ENCODE measurements at places on chromosomes 12 and 14.
A peak's percentile ranks its signal among the peaks of the same experiment; 100 is the strongest.

- DNase-seq, result no peak
Observed at GRCh38 chr12:68237078-68237477, 11.5 kb upstream of the IL26 start.

GRCh38 chr12:30106204-30106965, 322.6 kb upstream of the TMTC1 start:
- no peak for DNase-seq

DNA sequence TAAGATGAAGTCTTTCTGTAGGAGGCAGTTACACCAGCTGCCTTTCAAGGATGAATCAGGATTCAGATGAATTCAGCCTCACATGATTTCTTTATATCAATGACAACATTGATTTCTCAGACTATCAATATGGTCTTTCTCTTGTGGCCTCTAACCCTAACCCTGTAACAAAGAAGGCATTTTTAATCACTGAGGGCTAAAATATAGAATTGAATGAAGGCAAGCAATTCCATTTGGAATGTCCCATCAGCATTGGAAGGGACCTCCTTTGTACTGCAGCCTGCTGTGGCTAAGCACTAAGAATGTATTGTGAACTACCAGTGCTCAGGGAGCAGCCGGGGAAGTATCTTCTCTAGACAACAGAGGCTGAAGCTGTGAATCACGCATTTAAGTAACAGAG, 90.6 kb upstream of the FRMD6 start:
- no peak for DNase-seq

DNA sequence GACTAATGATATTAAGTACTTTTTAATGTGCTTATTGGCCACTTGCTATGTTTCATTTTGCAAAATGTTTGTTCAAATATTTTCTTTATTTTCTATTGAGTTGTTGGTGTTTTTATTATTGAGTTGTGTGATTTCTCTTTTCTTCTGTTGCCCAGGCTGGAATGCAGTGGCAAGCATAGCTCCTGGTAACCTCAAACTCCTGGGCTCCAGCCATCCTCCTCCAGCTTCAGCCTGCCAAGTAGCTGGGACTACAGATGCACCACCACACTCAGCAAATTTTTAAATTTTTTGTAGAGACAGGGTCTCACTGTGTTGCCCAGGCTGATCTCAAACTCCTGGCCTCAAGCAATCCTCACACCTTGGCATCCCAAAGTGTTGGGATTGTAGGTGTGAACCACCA, 199.2 kb downstream of the NOVA1 start:
- DNase-seq, result no peak

DNA sequence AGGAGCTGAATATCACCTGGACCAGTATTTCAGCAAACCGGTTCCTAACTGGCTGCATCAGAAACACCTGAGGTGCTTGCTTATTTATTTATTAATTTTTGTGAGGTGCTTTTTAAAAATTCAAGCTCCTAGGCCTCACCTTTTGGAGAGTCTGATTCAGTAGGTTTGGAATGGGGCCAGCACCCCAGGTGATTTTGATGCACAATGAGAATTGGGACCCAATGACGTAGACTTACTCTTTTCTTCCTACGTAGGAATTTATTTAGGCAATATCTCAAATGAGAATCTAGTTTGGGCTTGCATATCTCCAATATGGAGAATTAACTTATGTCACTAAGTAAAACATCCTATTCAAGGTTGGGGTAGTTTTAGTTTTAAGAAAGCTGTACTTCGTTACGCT, 7.3 kb downstream of the YEATS4 start:
- DNase-seq, result no peak

DNA sequence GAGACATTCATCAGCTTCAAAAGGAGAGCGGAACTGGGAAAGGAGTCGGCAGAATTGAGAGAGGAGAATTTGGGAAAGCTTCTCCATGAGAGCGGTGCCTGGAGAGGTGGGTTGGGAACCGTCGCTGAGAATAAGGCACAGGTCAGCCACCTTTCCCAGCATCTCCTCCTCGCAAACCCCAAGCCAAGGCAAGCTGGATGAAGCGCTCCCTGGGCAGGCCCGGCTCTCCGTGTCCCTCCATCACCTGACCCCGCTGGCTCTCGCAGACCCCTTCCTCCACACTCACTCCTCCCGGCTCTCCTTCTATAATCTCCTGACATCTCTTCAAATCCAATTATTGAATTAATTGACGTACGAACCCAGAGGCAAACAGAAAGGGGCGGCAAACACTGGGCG, 18.9 kb upstream of the ATP5MC2 start:
- DNase-seq, result no peak

DNA sequence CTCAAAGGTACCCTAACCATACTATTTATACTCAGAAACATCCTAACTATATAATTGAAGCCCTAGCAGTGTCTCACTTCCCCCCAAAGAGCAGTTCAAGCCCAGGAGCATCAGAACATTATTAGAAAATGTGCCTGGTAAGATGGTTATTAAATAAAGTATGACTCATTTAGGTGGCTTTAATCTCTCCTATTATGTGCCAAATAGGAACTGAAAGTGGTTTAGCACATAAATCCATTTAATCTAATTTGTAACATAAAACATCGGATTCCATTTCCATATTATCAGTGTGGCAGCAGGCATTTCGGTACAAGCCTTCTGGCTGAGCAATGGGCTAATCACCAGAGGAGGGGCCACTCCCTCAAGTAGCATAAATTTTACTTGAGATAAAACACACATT, 395.2 kb upstream of the TMTC1 start:
- DNase-seq, result no peak

- no peak for DNase-seq
Observed at GRCh38 chr14:104105071-104105821, 19.7 kb downstream of the ASPG start.

DNA sequence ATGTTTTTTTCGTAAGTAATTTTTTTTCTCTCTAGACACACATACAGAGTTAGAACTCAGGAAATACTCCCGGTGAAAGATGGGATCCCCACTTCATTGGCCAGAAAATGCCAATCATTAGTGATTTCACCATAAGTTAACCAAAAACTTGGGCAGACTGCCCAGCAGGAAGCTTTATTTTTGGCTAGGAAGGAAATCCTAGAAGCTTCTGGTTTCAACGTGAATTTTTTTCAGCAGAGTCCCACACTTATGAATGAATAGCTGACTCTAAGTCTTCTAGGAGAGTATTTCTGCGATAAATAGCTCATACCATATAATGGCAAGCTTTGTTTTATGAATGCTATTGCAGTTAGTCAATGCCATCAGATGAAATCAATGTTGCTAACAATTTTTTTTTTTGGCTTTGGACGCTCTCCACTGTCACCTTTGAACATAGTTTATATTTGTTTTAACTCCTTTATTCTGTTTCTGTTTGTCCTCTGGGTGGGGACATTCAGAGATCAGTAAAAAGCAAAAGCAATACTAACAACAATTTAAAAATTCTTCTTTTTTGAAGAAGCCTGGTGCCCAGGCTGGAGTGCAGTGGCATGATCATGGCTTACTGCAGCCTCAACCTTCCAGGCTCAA, 9.5 kb downstream of the PPP1CC start:
- peak; percentile 17 for DNase-seq

GRCh38 chr14:30874120-30874998, at the start of gene COCH:
COCH (plus strand) TSS chr14:30874559; CDS start chr14:30874939, 380 bp downstream.
- peak; percentile 52 for DNase-seq

DNA sequence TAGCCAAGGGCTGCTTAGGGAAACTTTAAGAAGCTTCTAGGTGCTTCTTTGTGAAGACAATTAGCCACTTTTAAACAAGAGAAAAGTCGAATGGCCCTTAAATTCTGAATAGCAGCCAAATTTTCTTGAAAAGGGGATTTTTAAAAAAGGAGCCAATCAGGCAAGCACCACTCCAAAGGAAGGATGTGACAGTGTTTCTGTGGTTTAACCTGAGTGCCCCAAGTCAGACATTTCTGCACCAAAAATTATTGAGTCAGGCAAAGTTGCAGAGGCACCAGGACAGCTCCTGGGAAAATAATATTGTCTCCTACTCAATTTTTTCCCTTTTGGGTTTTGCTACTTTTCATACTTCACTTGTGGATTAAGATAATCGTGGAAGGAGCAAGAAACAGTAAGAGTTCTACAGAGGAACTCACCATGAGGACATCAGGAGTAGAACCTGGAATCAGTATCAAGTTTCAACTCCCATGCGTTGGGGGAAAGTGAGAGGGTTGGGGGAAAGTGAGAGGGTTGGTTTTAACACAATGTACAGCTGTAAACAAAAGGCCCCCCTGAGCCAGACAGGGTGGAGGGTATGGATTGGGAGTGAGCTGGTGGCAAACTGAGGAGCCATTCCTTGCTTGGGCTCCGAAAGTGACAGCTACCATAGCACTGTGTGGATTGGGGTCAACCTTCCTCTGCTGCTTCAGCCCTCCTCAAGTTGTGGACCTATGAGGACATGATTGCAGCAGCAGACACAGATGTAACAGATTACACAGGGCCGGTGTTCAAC, 90.8 kb downstream of the SLC38A1 start:
- no peak for DNase-seq

DNA sequence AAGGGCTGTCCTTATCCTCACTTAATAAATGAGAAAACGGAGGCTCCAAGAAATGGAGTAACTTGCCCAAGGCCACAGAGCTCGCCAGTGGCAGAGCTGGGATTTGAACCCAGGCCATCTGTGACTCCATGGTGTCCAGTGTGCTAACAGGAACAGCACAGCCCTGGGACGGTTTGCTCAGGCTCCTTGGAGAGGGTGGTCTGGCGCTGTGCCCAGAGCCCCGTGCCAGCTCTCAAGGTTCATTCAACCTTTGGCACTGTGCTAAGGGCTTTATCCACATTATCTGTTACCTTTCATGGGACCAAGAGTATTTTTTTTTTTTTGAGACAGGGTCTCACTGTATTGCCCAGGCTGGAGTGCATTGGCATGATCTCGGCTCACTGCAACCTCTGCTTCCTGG, 8.1 kb downstream of the DAO start:
- no peak for DNase-seq

DNA sequence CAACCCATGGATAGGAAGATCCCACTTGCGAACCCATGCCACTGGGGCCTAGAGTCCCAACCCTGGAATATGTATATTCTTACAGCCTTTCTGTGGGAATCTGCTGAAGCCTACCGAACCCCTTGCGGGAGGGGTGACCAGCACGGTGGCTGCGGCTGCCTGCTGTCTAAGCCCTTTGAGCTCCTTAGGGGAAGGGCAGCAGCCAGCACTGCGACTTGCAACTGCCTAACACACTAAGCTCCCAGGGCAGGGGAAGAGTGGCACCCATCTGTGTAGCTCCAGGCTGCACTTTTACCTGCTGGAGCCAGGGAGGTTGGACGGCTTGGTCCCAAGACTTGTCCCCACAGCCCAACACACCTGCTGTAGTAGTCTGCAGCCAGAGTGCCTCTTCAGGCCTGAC, 1968.7 kb upstream of the FLRT2 start:
- DNase-seq, result no peak

- DNase-seq, result no peak
Observed at GRCh38 chr12:89433634-89434033, 81.3 kb upstream of the DUSP6 start.

DNA sequence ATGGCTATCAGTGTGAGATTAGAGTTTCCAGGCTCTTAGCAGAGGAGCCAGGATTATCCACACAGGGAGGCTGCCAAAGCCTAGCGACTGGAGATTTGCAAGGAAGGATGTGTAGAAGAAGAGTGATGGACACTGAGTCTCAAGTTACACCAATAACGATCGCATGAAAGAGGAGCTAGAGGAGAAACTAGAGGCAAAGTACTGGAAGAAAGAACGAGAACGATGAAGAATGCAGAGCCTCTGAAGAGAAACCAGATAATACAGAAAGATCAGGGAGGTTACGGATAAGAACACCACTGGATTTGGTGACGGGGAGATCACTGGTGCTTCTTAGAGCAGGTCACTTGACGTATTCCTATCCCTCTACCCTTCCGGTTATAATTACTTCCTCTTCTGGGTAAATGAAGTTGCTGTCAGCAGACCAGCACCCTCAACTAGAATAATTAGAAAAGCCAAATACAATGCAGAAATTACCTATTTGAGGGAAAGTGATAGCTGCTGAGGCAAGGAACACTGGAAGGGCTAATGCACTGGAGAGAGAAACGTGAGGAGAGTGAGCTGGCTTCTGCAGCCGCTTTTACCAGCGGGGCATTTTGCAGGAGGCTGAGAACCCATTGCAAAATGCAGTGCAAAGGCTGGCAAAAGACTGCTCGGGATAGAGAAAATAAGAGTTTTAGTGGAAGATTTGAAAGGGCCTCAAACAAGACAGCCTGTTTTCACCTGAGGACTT, 93.1 kb upstream of the HIF1A start:
- no peak for DNase-seq

DNA sequence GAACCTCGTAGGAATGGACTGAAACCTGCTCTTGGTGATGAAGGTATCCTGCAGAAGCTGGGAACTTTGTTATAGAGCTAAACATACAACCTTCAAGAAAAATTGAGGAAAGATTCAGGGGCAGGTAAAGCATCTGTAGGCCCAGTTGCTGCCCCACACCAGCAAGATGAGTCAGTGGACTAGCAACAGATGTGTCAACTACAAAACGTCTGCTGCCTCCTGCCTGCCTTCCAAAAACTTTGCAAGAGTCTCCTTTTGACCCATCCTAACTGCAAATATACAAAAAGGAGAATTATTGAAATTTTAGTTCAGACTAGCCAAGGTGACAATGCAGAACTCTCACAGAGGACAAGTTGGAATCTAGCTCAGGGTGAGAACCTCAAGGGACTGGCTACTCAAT, 60.9 kb upstream of the TMTC1 start:
- no peak for DNase-seq

- no peak for DNase-seq
Observed at GRCh38 chr12:6213969-6214368, 13.8 kb downstream of the CD9 start.

- no peak for DNase-seq
Observed at GRCh38 chr12:85007836-85008235, 28.2 kb downstream of the TSPAN19 start.

GRCh38 chr14:31962920-31963319, 114.2 kb upstream of the ARHGAP5 start:
- DNase-seq, result no peak

DNA sequence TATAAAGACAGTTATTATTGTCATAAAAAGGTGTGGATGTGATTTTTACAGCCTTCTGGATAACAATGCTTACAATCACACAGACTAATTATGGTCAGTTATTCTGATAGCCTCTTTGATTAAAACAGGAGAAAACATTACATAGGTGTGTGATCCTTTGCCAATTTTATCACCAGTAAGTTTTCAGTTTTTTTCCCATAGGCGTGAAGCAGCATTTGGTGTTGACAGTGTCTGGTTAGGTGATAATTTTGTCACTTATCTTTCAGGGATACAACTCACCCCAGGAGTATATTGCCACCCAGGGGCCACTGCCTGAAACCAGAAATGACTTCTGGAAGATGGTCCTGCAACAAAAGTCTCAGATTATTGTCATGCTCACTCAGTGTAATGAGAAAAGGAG, 208.8 kb downstream of the EPS8 start:
- no peak for DNase-seq

GRCh38 chr12:122067966-122068365, 10.6 kb upstream of the MLXIP start:
- DNase-seq, result peak; percentile 56

DNA sequence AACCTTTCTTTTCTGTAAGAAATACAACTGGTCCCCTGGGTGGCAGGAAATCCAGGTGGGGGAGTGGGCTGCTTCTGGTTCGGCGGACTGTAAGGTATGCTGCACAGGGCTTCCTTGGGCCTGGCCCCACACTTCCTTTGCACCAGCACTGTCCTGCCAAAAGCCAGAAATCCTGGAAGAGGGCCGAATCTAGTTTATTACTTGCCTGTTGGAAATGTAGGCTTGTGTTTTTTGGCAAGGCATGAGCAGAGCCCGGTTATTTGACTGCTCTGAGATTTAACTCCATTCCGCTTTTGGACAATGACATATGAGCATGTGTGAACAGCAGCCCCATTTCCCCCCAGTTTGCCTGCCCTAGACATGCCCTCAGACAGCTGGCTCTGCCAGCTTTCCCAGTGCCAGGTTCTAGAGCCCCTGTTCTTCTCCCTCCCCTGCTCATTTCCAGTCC, 86.6 kb downstream of the BORCS5 start:
- no peak for DNase-seq
